ENCODE measurements at places on chromosomes 7 and 10. TPM values are rescaled to one million over a fixed set of nuclear protein-coding genes. Genes with fewer than 3 reads are reported as not detected.

CLRN3 gene
- polyA plus RNA-seq = not detected

ELOVL3 gene
- not detected for polyA plus RNA-seq

ACTA2 gene
- polyA plus RNA-seq = 36.2 TPM

C7orf57 gene
- polyA plus RNA-seq = 0.31 TPM

ADCYAP1R1 gene
- not detected for polyA plus RNA-seq

TBATA gene
- not detected for polyA plus RNA-seq

CYP3A7 gene
- polyA plus RNA-seq = not detected

COPG2 gene
- not detected for polyA plus RNA-seq

SUN3 gene
- not detected for polyA plus RNA-seq
